ENCODE measurements at places on chromosomes 5 and 9.

DNA sequence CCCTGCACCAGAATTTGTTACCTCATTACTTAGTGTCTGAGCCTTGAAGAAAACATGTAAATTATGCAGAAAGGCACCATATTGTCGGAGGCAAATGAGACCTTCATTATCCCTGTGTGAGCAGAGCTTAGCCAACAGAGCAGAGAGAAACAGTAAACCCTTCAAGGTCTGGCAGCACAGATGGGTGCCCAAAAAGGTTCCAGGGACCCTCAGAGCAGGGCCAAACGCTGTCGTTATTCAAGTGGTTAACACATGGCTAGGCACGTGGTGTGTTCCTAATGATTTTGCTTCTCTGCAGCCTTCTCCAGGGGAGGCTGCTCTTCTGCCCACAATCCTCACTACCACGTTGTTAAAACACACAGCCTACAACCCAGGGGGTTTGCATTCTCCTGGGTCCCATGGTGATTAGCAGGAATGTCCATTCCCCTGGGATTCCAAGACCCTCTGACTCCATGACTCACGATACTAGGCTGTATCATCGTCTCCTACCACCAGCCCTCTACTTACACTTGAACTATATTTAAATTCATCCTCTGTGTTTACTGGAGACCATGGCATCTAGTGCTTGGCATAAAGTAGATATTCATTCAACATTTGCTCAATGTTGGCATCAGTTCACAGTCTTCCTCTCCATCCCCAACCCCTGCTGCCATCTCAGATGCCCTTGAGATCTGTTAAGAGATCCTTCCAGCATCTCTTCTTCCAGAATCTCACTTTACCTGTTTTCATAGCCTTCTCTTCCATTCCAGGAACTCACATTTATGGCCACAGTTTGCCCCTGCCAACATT lies 174.5 kb upstream of the RAD23B start:
- no peak for DNase-seq

- DNase-seq, result no peak
Measured at GRCh38 chr5:96627792-96628398, 34.3 kb upstream of the CAST start.

DNA sequence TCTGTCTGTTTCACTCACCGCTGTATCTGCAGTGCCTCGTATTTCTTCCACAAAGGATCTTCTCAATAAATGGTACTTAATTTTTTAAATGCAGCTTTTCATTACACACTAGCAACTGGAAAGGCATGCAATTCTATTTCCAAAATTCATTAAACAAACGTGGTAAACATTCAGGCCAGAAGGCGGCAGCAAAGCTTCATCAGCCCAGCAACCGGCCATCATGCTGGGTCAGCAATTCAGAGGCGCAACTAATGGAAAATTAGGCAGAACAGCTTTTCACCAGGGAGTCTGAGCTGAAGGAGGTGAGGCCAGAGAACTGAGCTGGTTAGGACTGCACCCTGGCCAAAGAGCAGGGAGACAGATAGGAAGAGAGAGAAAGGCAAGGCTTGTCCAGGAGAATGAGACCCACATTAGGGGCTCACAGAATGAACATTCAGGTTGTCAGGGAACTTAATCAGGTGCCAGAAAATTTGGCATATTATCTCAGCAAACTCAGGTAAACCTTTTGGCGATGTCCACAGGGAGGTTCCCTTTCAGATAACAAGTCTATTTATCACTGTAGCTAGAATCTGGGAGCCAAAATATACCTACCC lies 17.7 kb upstream of the RNF180 start:
- DNase-seq, result no peak

DNA sequence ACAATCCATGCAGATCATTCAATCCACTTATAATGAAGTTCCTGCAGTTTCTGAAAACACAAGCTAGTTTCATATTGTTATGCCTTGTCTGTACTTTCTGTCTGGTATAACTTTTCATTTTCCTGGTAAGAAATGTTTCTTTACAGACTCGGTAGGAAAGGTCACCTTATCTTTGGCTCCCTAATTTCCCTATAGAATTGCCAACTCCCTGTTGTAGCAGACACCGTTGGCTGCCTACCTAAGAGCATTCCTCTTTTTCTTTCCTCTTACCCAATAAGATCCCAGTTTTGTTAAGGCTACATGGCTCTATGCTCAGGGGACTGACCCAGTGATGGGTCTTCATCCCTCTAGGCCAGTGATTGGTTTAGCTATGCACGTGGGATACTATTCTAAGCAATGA lies 6.2 kb upstream of the ARHGEF37 start:
- DNase-seq, result no peak

DNA sequence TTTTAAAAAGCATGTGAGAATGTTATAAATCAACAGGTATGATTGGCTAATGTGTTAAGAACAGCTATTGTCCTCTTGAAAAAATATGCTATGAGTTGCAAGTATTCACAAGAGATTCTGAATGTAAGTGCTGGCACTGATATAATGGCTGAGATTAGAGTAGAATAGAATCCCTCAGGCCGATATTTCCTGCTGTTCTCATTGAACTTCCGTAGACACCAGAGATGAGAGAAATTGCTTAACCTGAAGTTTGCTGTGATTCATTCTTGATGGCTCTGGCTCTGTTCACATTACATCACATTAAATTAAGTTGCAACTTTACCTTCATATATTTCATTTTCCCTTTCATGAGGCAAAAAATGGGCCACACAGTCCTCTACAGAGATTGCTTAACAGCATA lies 114.5 kb downstream of the BAAT start:
- no peak for DNase-seq

DNA sequence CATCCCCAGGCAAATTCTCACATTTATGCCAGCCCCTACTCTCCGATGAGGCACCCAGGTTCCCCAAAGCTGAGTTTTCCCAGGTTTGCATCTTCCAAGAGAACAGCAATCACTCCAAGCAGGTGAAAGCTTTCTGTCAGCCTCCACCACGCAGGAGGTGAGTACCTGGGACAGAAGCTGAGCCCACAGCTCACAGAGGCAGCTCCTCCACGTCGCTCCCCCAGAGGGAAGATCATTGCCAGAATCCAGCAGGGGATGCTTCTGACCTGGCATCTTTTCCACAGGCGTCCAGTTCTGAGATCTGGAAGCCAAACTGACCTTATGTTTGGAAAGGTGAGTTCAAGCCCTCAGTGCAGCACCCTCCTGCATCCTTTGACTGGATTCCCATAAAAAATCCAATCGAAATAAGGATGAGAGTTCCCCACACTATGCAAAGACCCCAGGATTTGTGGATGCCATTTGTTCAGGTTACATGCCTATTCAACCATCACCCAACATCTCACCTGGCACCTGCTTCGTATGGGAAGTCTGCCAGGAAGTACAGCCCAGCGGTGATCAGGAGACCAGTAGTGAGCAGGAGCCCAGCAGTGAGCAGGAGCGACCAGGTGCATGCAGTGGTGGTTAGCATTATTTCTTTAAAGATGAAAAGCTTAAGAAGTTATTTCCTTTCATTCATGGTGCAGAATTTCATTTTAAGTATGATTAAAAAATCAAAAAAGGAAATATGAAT lies 47.4 kb upstream of the OLFM1 start:
- DNase-seq, result no peak

DNA sequence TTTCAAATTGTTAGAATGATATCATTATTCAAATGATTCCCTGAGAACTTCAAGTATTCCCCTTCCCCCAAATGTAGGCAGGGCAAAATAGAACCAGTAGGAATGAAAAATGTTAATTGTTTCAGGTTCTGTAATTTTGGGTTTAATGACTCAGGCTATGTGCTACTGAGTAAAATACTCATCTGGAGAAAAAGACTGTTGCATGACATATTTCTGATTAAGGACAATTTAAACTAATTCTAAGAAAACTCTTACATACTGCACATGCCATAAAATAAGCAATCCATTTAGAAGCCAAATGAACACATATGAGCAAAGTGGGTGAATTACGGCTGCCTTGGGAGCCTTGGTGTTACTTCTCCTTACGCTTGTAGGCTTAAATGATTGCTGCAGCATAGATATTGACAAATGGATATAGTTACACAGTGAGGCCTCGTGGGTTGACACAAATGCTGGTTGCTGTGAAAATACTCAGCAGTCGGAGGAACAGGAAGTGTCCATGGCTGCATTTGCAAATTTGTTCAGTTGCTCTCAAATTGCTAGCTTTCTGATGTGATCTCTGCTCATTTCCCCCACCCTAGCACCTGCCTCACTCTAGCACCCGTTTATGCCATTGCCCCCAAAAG lies 174.9 kb upstream of the DMAC1 start:
- DNase-seq, result peak; percentile 32

DNA sequence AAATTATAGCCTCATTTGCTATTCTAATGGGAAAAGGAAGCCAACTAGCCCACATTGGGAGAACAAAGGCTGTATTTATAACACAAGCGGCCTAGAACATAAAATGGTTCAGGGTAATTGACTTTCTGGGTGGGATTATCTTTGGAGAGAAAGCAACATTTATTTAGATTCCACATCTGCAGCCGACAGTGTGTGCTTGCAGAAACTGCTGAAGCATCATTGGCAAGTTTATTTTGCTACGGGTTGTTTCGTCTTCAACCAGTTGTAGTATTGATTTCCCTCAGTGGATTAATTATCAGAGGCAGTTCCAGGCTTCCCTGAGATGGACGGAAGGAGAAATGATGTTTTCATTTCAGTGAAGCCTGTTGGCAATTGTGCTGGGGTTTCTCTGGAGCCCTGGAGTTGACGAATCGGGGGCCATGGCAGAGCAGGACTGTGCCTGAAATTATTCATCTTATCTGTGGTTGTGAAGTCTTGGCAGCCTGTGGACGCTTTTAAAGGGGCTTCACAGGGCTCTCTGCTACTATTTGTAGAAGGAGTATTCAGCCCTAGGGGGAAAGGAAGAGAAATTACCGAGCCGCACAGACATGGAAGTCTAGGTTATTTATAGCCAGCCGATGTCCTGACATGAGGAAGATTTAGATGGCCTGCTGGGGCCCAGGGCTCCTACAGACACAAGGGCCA lies 290.6 kb upstream of the IRX4 start:
- DNase-seq, result no peak

Measured in memory B cell (primary cell).